ENCODE measurements at places on chromosomes 1 and 21.

DNA sequence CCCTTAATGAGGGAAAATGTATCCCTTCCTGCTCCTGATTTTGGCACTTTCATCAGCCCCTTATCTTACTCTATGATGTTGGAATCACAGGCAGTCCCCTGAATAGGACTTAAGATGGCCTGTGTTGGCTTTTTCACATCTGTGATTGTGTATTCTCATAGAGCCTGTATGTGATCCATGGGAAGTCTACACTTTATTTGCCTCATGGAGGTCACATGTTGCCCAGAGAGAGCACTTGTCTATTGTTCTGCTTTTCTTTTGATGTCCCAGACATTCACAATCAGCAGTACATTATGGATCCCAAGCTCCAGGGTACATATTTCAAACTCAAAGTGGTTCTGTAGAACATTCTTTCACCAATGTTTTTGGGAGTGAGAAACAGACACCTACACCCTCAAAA, 885.2 kb upstream of the ADGRL2 start:
- no peak for DNase-seq

GRCh38 chr1:15684468-15685291, 560 bp downstream of the PLEKHM2 start:
- DNase-seq, result peak; percentile 27

DNA sequence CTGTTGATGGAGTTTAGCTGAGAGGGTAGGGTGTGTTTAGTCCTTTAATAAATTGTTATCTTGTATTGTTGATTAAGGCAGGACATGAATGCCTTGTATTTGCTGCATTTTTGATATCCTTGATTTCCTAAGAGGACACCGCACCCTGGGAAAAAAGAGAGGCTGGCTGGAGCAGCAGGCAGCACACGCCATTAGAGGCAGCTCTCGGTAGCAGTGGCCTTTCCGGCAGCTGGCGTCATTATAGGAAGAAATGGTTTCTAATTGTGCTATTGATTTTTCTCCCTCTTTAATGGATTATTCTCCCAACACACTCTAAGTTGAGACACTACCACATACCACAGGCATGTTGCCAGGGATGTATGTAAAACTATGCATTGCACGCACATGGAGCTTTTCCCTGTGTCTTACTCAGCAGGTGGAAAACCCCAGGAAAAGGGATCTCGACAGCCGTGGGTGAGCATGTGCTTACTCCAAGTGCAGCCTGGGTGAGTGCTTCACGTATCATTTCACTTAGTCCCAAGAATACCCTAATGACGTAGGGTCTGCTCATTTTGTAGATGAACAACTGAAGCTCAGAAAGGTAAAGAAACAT, 440.4 kb upstream of the RUNX1 start:
- no peak for DNase-seq

DNA sequence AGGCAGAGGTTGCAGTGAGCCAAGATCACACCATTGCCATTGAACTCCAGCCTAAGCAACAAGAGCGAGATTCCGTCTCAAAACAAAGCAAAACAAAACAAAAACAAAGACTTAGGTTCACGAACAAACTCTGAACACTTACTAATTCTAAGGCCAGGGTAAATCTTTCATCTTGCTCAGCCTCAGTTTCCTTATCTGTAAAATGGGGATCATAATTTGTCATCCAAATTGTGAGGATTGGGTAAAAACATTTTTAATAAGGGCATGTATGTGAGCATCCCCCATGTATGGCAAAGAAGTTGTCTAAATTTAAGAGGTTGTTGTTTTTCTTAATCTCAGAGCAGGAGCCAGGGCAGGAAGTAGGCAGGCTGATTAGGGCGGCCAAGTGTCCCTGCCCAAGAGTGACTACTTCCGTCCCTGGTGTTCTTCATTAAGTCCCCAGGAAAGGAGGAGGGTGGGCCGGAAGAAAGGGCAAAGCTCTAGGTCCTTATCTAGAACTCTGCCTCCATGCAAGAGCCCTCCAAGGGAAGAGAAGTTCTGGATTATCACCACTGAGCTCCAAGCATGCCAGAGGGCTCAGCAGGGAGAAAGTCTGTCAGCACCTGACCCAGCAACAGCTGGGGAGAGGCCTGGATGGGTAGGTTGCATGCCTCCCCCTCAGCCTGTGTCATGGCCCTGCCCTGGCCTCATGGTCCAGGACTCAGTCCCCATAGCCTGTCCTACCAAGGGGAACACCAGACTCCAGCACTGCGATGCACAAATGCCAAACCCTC, 49.9 kb upstream of the CLIC4 start:
- DNase-seq, result no peak

DNA sequence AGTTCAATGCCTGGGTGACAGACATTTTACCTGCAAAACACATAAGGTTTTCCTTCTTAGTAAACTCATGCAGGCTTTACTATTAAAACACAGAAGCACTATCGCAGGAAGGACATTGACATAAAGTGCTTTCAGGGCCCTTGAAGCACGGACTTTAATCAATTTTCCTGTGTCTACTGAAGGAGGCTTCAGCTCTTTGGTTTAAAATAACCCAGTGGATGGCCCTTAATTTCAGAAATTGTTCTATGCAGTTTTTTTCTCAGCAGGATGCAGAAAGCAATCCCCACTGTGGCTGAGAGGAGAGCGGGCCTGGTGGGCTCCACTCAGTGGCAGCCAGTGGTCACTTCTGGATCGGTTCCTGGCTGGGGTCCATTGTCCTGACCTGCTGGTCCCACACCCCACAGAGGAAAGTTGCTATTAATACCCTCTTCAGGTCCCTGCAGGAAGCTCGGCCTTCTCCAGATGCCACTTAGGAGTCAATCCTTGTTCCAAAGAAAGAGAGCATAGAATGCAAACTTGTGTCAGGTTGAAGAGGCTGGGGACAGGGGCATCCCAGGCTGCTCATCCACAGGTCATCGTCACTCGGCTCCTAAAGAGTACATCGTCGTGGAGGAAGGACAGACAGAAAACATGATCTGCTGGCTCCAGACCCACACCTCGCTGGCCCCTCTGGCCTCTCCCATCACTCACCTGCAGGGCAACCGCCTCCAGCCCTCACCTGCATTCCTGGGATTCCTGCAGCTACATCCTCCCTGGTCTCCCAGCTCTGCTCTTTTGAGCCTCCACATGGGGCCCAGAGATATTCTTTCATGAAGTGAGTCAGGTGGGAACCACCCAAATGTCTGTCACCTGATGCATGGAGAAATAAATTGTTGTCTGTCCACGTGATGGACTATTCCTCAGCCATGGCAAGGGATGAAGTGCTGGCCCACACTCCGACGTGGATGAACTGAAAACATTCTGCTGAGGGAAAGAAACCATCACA, 153.1 kb downstream of the PSMG1 start:
- DNase-seq, result no peak

DNA sequence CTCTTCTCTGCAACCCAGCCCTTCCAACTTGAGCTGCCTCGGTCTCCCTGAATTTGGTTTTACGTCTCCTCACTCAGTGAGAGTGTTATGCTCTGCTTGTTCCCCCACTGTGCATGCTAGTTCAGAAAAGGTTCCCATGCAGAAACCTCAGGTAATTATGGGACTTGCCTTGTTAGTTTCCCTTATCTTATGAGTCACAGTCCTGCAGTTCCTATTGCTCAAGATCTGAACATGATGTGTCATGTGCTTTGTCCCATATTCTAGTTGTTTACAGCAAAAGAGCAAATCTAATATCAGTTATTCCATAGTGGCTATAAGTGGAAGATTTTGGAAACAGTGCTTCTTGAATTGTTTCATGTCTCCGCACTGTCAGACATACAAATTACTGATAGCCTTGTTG, 74.4 kb downstream of the DUSP10 start:
- DNase-seq, result no peak

DNA sequence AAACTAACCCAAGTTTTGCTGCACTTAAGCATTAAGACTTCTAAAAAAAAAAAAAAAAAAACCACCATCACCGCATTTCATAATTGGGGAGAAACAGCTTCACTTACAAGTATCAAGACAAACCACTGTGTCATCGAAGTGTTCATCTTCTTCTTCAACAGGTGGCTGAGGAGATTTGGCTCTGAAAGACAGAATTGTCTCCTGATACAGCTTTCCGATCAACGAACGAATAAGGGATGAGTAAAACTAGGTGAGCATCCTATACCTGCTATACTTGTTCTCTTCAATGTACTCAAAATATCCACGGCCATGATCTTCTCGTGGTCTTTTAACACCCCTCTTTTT, 2.0 kb downstream of the HNRNPU start:
- DNase-seq, result no peak

Data from stimulated activated naive B cell treated with anti-CD40 and anti-IgM and Interleukin-4, amounts not matched to agents 10 μg/mL and 1 μg/mL and 100 μg/mL, for 72 hours (primary cell).